ENCODE measurements at places on chromosomes 4 and X.

GRCh38 chrX:68684291-68684918 lies 36.9 kb downstream of the STARD8 start:
- peak; percentile 76 for DNase-seq

DNA sequence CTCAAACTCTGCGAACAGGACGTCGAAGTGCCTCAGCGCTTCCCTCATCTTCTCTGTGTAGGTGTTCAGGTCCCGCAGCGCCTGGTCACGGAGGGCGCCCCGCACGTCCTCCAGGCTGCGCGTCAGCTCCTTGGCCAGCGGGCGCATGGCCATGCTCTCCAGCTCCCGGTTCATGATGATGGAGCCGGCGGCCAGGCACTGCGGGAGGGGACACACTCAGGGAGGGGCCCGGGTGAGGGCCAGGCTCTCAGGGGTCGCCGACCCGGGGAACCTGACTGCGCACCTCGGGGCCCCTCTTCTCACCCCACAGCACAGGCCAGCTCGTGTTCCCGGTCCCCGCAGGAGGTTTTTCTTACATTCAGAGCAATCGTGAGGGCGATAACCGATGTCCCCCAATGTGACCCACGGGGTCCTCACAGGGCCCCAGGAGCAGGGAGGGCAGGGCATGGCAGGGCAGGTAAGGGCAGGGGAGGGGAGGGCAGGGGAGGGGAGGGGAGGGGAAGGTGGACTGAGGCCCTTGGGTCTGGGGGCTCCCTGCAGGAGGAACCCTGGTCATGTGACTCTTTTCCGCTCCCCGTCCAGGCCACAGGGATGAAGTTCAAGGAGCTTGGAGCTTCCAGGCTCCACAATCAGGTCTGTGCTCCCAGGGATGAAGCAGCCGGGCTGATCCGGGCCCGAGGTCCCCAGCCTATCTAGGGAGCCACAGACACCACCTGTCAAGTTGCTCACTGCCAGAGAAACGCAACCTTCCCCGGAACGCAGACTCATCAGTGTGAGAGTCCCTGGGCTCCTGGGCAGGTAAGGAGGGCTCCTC lies 77.8 kb upstream of the MXD4 start:
- DNase-seq, result no peak

DNA sequence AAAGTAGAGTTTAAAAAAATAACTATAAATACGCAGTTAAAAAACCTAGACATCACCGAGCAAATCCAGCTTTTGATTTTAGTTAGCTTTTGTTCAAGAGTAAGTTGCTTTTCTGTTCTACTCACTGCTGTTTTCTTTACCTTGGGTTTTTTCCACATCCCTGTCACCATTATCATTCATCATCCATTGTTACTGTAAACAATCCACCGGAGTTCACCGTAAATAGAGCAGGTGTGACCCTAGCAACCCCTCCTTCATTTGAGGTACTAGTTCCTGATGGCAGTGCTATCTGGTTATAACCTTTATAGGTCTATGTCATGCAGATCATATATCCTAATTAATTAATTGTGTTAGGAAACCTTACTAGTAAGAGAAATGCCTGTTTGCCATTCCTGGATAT lies 43.0 kb upstream of the TEX13D start:
- DNase-seq, result no peak

- no peak for DNase-seq
These were observed 9.2 kb downstream of the VSIG4 start for GRCh38 chrX:66030505-66031317.

GRCh38 chr4:17595471-17596005 lies 18.5 kb downstream of the LAP3 start:
- no peak for DNase-seq

GRCh38 chr4:185394568-185395237 lies 1.0 kb downstream of the LRP2BP start:
- DNase-seq, result no peak

DNA sequence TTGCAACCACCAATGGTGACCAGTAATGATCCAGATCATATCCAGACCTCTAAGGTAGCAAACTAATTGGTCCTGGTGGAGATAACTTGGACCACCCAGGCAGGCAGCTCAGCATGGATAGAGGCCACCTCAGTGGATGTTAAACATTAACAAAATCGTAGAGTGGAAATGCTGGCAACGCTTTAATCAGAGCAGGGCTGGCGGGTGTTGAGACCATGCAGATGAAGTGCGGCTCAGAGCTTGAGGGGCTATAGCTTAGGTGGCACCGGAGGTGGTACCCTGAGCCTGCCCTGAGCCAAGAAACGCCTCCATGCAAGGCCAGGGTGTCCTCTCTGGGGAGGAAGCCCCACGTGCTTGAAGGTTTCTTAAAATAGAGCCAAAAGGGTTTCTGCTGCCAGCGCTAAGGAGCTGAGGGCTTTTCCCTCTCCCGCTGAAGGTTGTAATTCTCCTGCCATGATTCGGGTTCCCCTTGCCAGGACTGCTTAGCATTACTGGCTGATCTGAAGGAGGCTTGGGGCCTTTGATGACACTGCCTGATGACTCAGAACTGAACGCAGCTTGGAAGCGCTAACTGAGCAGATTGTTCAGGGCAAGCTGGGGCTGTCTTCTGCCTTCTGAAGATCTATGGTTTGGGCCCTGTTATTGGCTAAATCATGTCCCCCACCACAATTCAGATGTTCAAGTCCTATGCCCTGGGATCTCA lies 177.8 kb upstream of the ATP6AP2 start:
- DNase-seq, result no peak

DNA sequence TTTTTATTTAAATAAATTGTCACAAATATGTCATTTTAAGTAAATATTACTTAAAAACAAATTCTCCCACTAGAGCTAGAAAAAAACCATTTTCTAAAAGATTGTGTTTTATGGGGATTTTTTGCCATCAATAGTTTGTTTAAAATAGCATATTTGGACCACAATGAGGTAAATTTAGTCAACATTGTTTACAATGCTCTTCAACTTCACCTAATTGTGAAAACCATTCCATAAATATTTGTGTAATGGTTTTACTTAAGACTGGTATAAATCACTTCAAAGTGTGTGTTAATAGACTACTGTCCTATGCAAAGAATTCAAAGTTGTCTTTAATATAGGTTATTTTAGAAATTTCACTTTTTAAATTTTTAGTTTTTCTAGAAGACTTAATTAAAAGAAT lies 1004.2 kb downstream of the PCDH18 start:
- DNase-seq, result no peak

GRCh38 chr4:149031399-149031798 lies 589.2 kb upstream of the NR3C2 start:
- no peak for DNase-seq

GRCh38 chr4:117588771-117589170 lies 445.5 kb upstream of the NDST3 start:
- no peak for DNase-seq

DNA sequence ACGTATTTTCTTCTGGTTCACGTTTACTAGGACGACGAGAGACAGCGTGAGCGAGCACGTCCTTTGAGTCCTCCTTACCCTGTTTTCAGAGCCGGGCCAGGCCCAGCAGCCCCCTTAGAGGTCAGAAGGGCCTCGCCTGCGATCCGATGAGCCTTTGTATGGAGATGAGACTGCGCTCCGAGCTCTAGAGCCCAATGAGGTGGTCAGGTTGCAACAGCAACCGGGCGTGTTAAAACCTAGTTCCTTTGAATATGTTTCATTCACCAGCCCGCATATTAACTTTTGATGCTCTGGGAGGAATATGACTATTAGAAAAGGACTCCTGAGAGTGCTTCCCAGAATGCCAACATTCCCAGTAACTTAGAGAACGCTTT lies 55.6 kb upstream of the TADA2B start:
- peak; percentile 35 for DNase-seq

DNA sequence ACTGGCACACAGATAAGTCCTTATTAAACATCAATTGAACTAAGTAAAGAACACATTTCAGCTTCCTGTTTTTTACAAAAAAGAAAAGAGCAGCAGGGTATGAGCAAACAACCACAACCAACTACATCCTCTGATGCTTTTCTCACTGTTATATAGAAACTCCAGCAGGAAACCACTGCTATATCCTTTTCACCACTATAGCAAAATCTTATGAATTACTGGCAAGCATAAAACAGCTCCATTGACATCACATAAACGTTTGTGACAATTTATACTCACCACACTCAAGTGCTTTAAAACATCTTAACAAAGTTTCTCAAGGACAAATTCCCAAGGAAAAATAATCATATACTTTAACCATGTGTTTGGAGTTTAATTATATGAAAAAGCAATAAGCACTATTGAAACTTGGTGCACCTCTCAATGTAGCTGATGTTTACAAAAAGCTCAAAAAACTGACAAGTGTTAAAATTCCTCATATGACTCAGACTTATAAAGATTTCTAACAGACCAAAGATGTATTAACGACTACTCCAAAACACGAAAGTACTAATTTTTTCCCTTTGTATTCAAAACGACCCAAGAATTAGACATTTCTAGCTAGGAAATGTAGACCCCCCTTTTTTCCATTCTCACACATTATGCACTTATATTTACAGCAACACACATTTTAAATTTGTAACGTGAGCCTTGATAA lies 12.9 kb downstream of the GPRIN3 start:
- DNase-seq, result no peak

GRCh38 chrX:18668071-18668835 lies 3.7 kb downstream of the RS1 start:
- DNase-seq, result no peak

DNA sequence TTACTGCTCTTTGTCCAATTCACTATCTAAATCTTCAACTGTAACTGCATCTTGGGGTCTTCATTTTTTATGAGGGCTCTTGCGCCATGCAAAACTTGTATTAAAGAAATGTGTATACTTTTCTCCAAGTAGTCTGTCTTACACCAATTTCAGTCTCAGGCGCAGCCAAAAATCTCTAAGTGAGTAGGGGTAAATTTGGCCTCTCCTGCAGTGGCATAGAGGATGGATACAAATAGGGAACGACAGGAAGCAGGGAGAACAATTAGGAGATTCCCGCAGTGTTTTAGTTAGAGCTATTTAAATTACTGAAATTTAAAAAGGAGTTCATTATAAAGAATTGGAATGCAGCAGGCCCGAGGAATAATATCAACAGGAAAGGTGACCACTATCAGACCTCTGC lies 30.2 kb downstream of the DMP1 start:
- no peak for DNase-seq

GRCh38 chr4:183349673-183350072 lies 27.4 kb upstream of the CLDN24 start:
- DNase-seq, result no peak

- no peak for DNase-seq
These were observed 113.0 kb downstream of the FBXW7 start for GRCh38 chr4:152422817-152423320.

- DNase-seq, result no peak
These were observed 643.3 kb upstream of the FAM241A start for GRCh38 chr4:111501946-111502345.

GRCh38 chr4:89162496-89162895 lies 51.2 kb downstream of the TIGD2 start:
- no peak for DNase-seq

DNA sequence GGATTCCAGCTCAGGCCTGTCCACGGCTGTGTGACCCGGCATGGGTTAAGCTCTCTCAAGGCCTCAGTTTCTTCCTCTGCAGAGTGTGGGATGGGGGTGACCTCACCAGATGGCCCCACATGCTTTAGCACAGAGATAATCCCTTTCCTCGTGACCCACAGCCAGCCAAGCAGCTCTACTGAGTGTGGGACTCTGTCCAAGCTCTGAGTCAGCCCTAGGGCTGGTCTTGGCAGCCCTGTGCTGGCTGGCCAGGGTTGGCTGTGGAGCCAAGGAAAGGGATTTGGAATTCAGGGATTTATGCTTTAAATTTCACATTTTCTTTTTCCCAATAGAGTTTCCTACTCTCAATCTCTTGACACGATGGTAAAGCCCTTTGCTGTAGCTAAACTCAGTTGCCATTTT lies 19.7 kb upstream of the SPON2 start:
- DNase-seq, result peak; percentile 86

GRCh38 chrX:8075636-8076035 lies 95.4 kb downstream of the VCX2 start:
- DNase-seq, result no peak

DNA sequence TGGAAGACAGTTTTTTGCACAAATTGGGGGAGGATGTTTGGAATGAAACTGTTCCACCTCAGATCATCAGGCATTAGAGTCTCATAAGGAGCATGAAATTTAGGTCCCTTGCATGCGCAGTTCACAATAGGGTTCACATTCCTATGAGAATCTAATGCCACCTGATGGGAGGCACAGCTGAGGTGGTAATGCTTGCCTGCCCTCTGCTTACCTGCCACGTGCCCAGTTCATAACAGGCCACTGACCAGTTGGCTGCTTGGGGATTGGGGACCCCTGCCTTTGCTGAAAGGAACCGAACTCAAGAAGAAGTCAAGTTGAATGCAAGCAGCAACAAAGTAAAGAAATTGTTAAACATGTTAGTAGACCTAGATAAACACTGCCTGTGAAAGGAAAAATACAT lies 4.6 kb upstream of the HSPA4L start:
- DNase-seq, result no peak

DNA sequence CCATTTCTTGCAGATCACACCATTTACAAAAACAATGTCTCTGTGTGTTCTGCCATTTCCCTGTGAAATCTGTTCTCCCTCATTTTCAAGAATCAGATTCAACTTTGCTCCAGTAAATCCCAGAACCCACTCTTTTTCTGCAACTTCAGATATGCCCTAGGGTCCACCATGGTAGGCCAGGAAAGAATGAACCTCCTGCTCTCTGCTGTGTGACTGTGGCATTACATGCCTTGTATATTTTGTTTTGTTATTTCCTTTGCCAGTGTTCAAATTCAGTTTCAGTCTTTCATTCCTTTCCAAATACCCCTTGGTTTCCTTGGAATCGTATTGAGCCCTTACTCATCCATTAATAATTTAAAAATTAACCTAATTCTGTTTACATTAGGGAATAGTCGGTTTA lies 290.2 kb upstream of the VCX start:
- no peak for DNase-seq

DNA sequence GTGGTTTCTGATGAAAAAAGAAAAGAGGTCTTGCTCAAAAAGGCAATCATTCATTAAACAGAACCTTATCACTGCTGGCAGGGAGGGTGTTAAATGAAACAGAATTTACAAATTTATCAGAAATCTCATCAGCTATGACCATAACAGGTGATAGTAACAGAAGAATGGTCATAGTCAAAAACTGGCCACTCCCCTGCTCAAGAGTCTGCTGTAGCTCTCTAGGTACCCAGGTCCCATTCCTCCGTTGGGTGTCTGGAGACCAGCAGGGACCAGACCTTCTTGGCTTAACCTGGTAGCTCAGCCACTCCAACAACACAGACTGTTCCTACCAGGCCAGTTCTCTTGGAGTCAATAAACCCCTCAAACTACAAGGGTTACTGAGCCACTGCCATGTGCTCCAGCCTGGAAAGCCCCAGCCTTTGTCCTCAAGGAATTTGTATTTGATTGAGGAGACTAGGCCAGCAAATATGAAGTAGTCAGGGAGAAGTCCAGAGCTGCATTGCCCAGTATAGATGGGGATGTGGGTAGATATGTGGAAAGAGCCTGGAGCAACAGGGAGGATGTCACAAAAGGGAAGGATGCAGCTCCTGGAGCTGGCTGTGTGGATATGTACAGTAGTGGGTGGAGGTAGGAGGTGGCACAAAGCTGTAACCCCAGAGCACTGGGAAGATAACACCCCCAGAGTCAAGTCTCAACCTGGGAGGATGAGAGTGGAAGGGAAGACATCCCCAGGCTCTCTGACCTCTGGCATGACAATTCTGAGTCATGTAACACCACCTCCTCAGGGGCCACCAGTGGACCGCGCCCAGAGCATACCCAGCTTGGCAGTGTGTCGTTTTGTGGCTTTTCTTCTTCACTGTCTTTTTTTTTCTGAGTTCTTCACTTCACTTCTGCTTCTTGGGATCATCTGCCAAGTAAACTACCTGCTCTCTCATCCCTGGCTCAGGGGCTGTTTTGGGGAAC lies 21.9 kb downstream of the RASL11B start:
- no peak for DNase-seq

- DNase-seq, result no peak
These were observed 143.1 kb upstream of the FRMPD4 start for GRCh38 chrX:11995146-11995545.

All from right lobe of liver (tissue), 6 donors.